ENCODE measurements at places on chromosomes 3 and 15. TPM values are rescaled to one million over a fixed set of nuclear protein-coding genes. Genes with fewer than 3 reads are reported as not detected.

- DNase-seq = no peak
Measured at GRCh38 chr3:125957674-125958510, 11.1 kb upstream of the ROPN1B start.

- no peak for DNase-seq
Measured at GRCh38 chr15:101810456-101810855, 1.5 kb upstream of the OR4F15 start.

GRCh38 chr3:189342811-189343210, 171.0 kb downstream of the TPRG1 start:
- no peak for DNase-seq

DNA sequence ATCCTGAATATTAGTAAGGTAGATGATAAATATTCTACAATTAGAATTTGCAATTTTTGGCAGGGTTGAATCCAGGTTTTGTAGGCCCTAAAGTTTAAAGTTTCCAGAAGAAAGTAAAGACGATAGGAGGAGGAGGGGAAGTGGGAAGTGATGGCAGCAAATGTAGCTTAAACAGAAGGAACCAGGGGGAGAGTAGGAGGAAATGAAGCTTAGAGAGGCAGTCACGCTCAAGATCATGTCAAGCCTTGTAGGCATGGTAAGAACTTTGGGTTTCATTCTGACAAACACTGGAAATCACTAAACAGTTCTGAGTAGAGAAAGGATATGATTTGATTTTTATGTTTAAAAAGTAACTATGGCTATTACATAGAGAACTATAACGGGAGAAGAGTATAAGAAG, 63.9 kb downstream of the NR2E3 start:
- DNase-seq = no peak

DNA sequence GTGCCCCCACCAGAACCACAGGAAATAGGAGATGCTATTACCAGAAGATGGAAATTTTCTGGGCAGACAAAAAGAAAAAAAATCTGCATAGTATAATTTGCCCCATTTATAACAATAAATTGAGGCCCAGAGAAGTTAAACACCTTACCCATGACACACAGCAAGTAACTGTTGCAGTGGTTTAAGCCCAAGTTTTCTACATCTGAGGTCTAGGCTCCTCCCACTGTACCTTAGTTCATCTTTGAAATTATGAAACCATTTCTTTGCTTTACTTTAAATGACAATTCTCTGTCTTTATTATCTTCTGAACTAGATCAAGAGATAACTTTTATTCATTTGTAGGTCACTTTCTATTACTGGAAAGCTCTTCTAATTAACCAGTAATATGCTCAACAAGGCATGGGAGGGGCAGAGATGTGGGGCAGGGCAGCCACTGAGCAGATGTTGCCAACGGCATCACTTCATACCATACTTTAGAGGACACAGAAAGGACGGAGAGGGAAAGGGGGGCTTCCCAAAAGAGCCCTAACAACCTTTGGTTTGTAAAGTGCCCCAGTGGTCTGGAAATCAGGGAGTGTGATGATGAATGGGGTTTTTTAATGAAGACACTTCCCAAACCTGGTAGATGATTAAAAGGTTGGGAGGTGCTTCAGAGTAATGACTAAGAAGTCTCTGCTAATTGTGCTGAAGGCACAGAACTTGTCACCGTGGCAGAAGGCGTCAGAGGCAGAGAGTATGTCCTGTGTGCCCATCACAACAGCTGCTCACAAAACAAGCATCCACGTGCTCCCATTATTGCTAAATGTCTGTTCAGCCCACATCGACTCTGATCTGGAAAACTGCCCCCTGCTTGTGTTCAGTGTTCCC, 342.5 kb downstream of the SHQ1 start:
- DNase-seq = no peak

DNA sequence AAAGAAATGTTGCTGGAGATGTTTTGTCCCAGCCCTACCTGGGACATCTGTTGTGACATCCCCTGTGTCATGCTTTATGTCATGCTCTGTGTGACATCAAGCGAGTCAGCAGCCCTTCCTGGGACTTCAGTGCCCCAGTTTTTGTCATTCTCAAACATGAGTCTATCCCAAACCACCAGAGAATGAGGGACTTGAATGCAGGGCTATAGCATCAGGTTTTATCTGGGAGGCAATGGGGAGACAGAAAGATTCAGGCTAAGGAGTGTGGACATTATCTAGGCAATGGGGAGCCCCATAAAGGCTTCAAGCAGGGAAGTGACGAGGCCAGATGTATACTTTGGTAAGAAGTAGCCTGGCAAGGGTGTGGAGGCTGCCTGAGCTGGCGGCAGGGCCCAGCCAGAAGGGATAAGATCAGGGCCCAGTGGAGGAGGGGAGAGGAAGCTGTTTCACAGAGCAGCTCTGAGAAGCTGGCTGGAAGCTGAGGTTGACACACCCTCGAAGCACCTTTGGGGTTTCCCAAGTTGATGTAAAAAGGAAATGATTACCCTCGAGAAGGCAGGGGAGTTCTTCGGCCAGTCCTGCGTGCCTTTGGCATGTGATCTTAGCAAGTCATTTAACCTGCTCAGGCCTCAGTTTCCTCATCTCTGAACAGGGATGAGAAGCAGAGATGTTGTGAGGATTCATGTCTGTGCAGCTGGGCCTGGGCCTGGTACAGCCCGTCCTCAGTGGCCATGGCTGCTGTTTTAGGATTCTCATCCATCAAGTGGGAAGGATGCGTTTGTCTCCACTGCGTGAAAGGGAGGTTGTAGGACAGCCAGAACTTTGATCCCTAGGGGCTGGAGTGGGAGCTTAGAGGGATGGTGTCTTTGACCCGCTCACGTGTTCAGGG, 34.3 kb downstream of the IRAK2 start:
- DNase-seq = no peak

- DNase-seq = no peak
Measured at GRCh38 chr3:49654955-49655556, 19.1 kb upstream of the APEH start.

DNA sequence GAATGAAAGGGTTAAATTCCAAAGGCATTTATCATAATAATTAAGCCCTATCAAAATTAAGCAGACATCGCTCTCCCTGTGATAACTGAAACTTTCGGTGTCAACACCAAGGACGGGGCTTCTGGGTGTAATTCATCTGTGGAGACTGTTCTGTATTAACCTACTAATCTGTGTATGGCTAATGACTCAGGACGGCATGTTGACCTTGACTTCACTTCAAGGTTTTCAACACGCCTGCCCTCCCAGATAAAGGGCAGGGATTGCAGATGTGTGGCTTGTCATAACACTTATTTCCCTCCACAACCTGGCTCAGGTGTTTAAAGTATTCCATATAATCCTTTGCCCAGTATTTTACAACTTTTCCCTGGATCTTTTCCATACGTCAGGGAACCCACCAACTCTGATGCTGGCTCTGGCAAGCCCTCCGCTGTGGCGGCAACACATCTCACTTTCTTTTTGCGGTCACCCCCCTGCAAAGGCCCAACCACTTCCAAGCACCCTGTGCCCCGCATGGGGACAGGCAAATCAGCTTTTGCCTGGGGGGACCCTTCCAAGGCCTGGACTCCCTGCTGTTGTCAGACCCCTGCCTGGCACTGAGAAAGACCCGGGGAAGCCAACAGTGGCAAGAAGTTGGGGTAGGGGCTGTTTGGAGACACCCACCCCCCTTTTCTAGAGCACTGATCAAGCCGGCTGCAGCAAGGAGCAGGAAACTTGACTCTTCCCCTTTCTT, 93.2 kb upstream of the MEF2A start:
- no peak for DNase-seq

- DNase-seq = peak; percentile 22
Measured at GRCh38 chr3:119810018-119810435, 28.1 kb downstream of the NR1I2 start.

GRCh38 chr3:71124048-71124447, 459.5 kb downstream of the FOXP1 start:
- DNase-seq = no peak

DNA sequence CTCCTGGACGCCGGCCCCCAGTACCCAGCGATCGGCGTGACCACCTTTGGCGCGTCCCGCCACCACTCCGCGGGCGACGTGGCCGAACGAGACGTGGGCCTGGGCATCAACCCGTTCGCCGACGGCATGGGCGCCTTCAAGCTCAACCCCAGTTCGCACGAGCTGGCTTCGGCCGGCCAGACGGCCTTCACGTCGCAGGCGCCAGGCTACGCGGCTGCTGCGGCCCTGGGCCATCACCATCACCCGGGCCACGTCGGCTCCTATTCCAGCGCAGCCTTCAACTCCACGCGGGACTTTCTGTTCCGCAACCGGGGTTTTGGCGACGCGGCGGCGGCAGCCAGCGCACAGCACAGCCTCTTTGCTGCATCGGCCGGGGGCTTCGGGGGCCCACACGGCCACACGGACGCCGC, 956 bp downstream of the ZIC1 start:
- no peak for DNase-seq

ASB14 gene
- total RNA-seq = not detected

DNA sequence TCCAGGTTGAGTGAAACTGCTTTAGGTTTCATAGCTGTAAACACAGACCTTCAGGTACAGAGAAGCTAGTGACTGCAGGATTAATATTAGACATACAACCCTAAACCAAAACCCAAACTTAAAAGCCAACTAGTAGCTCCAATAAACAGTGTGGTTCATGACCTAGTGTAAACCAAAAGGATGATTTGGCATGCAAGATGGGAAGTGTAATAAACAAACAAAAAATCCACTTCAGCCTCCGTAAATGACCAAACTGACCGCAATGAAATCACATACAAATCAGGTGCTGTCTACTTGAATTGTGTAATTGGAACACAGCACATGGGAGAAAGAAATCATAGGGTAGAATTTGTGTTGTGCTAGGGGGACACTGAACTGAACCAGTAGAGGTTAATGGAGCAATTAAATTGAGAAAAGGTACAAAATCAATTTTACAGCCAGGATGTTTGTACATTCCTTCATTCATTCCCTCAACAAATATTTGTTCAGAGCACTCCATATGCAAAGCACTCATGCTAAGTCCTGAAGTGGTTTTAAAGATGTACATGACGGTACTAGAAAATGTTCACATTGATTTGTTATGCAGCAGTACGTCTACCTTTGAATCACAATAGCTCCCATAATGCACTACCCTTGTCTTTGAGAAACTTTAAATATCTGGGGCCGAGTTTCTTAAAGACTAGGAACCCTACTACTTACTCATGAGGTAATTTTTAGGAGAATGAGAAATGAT, 21.4 kb upstream of the CHST2 start:
- DNase-seq = no peak

PLA2G4D gene
- total RNA-seq = 0.03 TPM

SYNPR gene
- 0.36 TPM for total RNA-seq

PAK6 gene
- total RNA-seq = 9.7 TPM

ZNF592 gene
- total RNA-seq = 16.0 TPM

ANKRD63 gene
- total RNA-seq = 104 TPM

DNA sequence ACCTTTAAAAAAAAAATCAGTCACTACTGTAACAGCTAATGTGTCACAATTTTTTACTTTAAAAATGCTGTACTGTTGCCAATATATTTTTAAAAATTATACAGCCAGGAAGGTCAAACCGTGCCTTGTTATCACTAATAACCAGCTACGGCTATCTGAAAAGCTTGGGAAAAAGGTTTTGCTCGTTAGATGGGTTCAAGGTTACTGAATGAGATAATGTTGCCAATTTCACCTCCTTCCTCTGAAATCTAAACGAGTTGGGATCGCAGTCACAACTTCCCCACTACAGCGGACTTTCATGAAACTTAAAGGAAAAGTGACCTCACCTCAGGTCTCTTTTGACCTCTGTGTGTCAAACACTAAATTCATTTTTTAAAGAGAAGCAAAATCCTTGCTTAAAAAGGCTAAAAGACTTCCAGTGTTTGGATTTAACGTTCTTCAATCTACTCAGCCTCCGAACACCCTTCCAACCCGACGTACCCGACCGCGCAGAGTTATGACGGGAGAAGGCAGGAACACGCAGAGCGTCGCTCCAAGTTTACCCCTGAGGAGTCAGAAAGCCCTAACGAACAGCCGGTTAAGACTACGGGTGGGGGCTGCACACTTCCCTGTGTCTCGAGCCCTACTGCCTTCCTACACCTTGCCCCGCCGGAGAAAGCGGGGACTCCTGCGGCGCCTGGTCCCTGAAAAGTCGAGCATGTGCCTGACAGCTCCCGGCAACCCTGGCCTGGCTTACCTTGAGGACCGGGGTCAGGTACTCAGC, 860 bp downstream of the ATG3 start:
- peak; percentile 87 for DNase-seq

DNA sequence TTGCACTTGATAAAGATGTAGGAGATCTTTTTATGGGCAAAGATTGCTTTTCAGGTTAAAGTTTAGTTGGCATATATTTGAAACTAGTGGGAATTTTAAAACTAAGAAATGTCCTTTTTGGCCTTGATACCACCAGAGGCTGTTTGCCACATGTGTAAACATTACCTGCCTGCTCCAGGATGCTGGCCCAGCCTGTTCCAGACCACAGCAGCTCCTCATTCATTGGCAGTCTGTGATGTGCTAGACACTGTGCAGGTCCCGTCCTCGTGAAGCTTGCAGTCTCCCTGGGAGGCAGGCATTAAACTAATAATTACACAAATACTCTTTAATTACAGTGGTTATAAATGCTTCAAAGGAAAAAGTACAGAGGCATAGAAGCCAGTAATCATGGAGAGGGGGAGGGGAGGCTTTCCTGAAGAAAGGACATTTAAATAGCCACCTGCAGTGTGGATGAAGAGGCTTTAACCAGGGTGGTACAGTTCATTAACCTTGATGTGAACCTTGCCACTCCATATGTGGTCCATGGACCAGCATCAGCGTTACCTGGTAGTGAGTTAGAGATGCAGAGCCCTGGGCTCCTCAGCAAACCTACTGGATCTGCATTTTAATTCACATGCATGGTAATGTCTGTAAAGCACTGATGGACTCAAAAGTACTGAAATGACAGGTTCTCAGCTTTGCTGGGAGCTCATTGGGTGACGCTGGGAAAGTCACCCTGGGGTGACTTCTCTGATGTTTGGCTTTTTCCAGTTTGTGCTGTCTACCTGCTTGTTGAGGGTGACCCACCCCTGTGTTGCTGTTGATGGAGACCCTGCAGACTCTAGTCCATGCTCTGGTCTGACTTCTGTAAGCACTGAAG, 5.3 kb downstream of the ZNF710 start:
- no peak for DNase-seq

DNA sequence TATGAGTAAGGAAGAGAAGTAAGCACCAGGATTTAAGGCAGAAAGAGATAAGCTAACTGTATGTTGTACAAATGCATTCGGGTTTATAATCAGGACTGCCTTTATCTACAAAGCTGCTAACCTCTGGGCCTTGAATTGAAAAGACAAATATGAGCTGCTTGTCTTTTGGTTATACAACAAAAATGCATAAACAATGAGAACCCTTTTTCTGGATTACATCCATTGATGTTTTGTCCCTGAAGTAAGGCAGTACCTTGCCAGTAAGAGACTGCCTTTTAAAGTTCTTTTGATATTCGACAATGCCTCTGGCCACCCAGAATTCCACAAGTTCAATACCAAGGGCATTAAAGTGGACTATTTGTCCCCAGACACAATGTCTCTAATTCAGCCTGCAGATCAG, 280.7 kb downstream of the ZNF621 start:
- no peak for DNase-seq

LAMB2 gene
- 875 TPM for total RNA-seq
